ENCODE measurements at places on chromosomes 12 and 14.

GRCh38 chr12:52673713-52674432 is 6.3 kb downstream of the KRT1 start:
- DNase-seq = no peak

DNA sequence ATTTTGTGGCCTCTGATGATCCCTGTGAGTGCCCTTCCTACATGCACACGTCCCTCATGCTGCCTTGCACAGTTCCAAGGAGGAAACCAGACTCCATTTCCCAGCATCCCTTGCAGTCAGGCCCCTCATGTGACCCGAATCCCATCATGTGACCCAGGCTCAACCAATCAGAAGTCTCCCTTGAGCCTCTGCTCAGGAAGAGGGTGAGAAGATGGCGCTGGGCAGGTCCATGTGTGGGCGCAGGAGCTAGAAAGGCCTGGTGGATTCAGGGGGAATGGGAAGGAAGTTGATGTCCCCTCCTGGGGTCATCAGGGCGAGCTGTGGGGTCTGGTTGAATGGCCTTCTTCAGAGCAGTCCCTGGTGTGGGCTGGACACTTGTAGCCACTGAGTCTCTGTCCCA is 240.5 kb downstream of the ADGRD1 start:
- no peak for DNase-seq

DNA sequence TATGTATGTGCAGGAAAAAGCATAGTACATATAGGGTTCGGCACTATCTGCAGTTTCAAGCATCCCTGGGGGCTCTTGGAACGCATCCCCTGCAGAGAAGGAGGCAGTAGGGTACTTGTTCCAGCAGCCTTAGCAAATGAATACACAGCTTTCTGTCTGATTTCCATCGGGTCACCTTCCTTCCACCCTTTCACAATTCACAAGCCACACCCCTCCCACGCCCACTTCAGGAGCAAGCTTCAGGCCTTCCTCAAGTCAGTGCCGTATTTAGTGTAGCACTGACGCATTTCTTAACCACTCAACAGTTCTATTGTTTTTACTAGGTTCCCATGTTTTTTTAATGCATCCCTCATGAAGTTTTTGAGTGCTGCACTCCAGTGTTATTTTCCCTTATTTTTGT is 64.2 kb downstream of the CLMN start:
- DNase-seq = no peak

DNA sequence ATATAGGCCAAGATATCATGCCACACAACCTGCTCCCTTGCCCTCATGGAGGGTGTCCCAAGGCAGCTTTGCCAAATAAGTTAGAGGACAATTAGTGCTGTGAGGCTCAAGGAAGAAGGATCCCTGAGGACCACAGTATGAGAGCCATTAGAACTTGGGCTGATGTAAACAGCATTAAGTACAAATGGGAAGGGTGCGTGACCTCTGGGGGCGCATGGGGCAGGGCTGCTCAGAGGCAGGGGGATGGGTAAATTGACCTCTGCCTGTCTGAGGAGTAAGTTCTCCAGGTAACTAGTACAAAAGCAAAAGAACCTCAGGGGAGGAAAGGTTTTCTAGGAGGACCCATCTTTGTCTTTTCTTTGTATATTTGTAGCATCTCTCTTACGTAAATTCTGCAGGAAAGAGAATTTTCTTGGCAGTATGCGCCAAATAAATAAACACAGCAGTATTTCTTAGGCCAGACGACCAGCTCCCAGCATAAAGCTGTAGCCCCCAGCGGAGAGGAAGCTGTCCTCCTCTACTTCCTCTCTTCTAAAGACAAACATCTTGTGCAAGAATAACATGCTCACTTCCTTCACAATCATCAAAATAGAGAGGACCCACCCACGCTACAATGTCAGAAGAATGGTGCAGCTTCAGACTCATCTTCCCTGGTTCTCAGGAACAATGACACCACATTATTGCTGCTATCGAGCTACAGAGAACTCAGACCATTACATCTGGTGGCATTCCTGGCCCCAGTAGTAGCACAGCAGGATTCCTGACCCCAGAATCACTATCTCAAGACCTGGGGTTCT is 16.4 kb upstream of the VWF start:
- DNase-seq = no peak
